Fibroblast of skin of back (primary cell): ENCODE measurements at places on chromosomes 12 and 14.
A peak's percentile ranks its signal among the peaks of the same experiment; 100 is the strongest.

DNA sequence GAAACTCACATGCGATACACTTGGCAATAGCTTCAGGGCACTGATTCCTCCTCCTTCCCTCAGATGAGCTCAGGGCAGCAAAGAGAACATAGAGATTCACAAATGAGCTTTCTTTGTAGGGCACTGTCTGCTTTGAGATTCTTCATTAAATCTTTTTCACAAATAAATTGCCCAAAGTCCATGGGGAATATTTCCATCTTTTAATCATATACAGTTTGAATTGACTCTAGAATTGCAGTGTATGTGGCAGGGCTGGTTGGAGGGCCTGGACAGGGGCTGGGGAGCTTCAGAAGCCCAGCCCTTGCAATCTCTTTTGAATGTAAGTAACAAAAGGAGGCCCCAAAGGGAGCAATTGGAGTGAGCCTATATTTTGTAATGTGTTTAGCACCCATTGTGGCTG is 197.5 kb downstream of the NOVA1 start:
- DNase-seq, result no peak

- DNase-seq, result no peak
These were observed 15.6 kb upstream of the TFCP2 start for GRCh38 chr12:51188359-51189051.

DNA sequence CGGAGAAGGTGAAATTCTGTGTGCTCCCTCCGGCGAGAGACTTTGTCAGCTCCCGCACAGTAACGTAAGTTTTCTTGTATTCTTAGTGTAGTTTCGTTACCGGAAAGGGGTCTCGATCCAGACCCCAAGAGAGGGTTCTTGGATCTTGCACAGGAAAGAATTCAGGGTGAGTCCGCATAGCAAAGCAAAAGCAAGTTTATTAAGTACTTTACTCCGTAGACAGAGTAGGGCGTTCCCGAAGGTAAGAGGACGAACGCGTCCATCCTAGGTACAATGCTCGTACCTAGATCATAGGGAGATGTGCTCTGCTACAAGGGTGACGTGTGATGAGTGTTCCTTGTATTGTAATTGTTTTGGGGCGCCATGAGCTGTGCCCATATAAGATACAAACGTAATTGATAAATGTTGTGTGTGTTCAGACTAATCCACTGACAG is 293 bp downstream of the IFI27L1 start:
- no peak for DNase-seq

- peak; percentile 78 for DNase-seq
These were observed 9.1 kb downstream of the NEMP1 start for GRCh38 chr12:57069523-57069922.

- DNase-seq, result no peak
These were observed 22.6 kb upstream of the DUSP16 start for GRCh38 chr12:12585115-12585863.

DNA sequence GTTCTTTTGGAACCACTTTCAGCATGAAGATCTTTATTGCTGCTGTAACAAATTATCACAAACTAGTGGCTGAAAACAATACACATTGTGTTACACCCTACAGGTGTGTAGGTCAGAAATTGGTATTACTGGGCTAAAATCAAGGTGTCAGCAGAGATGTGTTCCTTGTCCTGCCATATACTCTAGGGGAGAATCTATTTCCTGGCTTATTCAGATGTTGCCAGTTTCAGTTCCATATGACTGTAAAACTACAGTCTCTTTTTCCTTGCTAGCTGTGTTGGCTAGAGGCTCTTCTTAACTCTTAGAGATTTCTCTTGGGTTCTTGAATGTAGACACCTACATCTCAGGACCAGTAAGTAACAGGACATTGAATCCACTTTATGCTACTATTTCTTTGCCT is 215.6 kb upstream of the PPFIA2 start:
- DNase-seq, result no peak

GRCh38 chr14:45715946-45716345 is 462.9 kb upstream of the MIS18BP1 start:
- DNase-seq, result peak; percentile 24

DNA sequence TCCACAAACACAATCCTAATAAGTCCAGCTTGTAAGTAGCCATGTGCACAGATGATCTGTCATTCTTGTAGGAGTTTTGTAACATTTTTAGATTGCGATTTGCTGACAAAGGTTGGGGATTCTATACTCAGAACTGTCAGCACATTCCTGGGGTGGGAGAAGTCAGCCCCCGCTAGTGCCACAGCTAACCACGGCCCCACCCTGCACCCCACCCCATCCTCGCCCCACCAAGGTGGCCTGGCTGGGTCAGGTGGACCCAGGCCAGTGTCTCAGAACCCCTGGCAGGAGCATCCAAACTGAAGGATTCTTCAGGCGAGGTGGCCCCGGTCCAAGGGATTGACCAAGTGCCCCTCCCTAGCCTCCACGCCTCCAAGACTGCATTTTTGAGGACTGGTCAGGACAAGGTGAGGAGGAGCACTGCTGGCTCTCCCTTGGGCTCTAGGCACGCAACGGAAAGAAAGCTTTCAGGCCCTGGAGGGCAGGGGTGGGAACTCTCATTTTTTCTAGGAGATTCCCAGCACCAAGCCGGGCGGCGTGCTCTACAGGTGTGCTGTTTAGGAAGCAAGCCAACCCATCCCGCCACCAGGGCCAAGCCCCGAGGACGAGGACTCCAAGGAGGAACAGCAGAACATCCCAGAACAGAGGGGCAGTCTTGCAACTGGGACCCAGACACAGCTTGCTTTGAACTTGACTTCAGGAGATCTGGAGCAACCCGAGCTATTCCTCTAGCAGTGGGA is 172.8 kb downstream of the BCL11B start:
- DNase-seq, result no peak

DNA sequence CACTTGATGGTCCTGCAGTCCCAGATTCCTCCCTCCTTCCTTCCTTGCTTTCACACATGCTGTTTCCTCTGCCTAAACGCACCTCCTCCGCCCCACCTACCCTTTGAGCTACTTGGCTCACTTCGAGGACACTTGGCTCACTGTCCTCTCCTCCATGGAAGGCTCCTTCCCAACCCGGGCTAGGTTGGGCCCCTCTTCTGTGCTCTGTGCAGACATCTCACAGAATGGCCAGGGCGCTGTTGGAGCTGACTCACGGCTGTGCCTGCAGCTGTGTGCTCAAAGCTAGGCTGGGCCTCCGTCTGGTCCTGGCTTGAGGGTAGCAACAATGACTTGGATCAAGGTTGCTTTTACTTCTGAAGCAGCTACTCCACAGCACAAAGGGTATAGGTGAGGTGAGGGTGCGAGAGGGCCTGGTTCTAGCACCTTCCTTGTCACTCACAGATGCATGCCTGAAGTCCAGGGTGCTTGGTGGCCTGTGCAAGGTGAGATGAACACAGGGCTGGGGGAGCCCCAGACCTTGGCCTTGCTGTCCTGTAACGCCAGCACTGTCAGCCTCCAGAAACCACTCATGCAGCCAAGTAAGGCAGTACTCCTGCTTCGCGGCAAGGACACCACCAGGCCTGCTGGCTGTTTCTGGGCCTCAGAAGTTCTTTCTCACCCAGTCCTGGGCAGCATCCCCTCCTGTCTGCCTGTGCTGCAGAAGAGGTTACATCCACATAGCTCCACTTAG is 61.8 kb downstream of the GALNT16 start:
- DNase-seq, result no peak

- no peak for DNase-seq
These were observed 195.4 kb downstream of the ALG10 start for GRCh38 chr12:34217660-34218059.

DNA sequence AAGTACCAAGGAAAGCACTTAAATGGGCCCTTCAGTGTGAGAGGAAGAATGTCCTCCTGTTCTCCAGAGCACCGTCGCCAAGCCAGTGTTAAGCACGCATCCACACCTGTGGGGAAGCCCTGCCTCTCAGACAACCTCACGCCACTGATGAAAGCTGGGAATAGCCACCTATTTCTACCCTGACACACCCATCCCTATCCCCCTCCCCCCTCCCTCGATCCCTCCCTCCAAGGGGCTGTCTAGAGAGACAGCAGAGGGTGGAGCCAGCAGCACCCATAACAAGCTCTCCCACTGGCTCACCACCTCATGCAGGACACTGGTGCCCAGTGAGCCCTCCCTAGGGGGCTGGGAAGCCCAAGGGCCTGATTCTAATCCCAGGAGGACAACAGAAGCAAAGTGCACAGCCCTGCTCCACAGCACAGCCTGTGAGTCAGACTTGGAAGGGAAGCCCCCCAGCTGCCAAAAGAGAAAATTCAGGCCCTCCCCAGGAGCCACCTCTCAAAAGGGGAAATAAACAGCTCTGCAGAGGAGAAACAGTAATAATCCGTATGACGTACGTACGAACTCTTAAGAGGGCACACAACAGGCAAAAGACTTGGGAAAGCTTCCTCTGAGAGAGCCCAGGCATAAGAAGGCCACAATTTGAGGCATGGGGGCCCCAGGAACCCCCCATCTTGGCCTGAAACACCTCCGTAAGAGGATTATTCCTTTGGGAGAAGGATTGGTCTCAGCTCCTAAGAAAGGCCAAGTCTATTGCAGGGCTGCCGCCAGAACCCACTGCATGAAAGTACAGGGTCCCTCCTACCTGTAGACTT is 7.8 kb downstream of the PITPNM2 start:
- no peak for DNase-seq

DNA sequence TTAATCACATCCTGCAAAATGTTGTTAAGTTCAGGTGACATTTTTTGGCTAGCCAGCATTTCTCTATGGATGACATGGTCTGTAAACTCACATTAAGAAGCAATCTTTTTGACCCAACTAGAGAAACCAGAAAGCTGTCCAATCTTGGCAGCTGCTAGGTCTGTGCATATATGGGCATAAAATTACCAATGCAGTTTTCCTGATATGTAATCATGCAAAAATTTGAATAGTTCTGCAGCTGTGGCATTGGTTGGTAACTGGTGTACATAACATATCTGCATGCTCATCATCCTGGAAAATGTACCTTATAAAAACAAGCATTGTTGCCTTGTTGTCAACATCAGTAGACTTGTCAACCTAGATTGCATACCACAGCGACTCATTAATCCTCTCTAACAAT is 620.0 kb upstream of the LRFN5 start:
- no peak for DNase-seq

DNA sequence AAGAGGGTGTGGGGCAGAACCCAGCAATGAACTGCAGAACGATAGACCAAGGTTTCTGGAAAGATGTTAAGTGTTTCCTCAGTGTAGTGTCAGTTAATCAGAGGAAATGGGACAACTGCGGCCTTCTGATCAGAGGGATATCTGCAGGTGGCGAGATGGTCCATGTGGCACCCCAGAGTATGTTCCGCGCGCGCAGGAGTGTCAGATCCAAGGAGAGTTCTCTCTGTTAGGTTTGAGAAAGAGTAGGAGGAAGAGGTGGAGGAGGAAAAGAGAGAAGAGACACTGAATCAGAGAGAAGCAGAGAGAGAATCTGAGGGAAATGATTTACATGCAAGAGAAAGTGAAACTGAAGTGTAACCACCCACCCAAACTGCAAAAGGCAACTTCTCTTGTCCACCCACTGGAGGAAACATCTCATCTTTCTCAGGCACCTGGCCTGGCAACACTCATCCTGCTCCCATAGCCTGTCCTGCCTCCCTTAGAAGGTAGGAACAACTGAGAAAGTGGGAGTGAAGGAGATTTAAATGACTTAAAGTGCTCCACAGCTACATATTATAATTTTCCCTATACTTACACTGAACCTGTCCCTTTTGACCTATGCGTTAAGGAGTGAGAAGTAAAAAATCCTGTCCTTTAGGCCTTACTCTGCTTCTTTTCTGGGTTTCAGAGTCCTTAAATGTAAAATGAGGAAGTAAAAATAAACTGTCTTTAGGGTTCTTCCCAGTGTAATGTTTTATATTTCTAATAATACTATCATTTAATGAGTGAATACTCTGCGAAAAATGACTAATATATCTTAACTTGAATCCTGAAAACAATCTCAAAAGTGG is 6.8 kb upstream of the TESPA1 start:
- DNase-seq, result no peak

DNA sequence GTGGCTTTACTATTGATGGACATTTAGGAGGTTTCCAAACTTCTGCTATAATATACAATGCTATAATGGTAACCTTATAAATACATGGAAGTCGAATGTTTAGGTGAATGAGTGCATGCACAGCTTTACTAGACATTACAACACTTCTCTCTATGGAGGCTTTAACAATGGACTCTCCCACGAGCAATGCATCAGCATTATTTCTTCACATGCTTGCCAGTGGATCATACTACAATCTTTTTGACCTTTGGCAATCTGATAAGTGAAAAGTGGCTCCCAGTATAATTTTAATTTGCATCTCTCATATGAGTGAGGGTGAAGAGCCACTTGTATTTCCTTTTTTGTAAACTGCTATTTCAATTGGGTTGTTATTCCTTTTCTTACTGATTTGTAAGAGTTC is 18.2 kb downstream of the RDH12 start:
- DNase-seq, result no peak

GRCh38 chr14:105131241-105131640 is 37.3 kb downstream of the JAG2 start:
- DNase-seq, result no peak

- DNase-seq, result peak; percentile 27
These were observed 204.7 kb downstream of the BCAT1 start for GRCh38 chr12:24743941-24744793.

DNA sequence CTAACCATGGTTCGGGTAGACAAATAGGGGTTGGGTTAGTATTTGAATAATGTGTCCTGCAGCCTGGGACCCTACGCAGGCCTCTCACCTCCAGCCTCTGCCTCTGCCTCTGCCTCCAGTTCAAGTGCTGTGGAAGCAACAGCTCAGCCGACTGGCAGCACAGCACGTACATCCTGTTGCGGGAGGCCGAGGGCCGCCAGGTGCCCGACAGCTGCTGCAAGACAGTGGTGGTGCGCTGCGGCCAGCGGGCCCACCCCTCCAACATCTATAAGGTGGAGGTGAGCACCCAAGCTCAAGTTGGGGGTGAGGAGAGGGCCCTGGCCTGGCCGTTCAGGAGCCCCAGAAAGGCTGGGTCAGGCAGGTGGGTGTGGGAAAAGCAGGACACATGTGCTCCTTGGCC is 55.9 kb downstream of the TSPAN11 start:
- DNase-seq, result no peak

DNA sequence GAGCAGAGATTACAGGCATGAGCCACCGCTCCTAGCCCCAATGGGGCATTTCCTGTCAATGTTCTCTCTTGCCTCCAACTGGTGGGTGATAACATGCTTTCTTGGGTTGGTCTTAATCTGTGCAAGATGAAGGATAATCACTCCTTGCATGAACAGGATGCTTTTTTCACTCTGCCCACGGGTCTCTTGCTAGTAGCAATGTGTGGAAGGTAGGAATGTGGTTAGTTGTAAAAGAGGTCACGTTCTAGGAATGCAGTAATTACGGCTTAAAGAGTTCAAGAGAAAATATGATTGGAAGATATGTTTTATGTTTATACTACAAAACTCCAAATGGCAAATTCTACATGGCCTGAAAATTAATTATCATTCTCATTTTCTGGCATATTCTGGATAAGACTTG is 10.5 kb downstream of the RNASE10 start:
- no peak for DNase-seq

GRCh38 chr12:105783983-105784947 is 354.5 kb downstream of the NUAK1 start:
- DNase-seq, result peak; percentile 16

DNA sequence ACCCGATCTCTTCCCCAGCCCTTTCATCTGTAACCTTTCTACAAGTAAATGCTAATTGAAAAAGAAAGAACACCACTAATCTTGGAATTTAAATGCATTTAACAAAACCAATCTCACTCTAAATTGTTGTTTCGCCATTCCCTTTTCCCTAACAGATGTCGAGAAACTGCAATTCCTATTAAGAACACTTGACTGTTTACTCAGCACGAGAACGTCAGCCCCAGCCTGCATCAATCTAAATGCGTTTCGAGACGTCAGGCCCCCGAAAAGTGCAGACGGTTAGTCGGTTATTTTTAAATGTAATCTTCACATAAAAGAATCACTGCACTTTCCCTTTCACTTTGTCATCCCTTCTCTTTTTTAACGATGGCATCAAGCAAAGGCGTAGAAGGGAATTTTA is 837.6 kb downstream of the VRK1 start:
- DNase-seq, result no peak
